ENCODE measurements at places on chromosomes 7 and 10.

GRCh38 chr10:117503244-117504205 lies 39.0 kb upstream of the EMX2 start:
- no peak for DNase-seq

GRCh38 chr7:42883950-42884349 lies 27.9 kb downstream of the C7orf25 start:
- DNase-seq = peak; percentile 24

DNA sequence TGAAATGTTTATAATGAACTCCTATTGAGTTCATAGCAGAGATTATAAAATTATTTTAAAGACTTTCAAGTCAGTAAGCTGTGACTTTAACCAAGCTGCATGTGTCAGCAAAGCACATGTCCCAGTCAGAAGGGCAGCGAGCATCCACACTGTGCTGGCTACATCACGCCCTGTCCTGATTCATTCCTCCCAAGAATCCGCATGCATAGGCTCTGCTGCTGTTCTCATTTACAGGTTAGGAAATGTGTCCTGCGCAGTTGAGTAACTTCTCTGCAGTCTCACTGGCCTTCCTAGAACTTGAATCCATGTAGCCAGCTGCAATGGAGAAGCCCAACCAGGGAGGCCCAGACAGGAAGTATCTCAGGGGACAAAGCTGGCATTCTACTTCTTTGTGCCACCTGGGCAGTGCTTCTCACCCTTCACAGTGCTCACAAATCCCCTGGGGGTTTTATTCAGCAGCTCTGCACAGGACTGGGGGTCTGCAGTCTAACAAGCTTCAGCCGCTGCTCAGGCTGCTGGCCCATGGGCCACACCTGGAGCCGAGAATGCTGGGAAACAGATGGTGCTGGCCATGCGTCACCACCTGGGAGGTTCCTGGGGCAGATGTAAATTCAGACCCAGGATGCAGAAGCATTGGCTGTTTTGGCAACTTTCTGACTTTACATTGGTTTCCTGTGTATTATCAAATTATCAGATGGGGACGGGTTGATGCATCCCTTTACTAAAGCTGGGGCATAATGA lies 192.8 kb upstream of the GDF10 start:
- no peak for DNase-seq

GRCh38 chr10:32454148-32454547 lies 8.2 kb downstream of the CCDC7 start:
- no peak for DNase-seq

GRCh38 chr7:9752033-9752432 lies 1221.6 kb upstream of the PHF14 start:
- DNase-seq = no peak

DNA sequence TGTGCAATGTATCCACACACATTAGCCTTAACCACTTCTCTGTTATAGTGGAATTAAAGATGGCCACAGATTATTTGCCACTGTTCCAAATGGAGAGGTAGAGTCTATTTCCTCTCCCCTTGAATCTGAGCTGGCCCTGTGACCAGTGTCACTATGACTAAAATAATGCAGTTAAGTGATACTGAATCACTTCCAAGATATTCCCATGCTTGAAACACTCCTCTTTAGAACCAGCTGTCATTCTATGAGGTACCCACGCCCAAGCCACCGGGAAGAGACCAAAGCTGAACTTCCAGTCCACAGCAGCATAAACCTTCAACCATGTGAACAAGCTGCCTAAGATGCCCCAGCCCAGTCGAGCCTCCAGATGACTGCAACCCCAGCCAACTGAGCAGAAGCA lies 2.1 kb upstream of the DHX32 start:
- DNase-seq = no peak

DNA sequence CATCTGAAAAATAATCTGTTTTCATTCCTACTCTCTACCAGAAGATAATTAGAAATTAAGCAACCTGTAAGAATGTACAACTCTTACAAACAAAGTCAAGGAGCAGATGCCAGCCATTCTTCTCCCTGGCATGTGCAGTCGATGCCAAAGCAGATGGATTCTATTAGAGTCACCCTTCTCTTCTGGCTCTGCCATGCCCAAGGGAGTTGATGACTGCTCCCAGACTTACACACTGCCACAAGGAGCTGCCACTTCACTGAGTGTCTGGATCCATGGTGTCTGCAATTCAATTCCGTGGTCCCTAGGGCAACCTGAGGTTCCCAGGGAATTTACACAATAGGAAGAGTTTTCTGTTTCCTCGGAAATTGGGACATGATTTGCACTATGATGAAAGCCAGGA lies 89.1 kb upstream of the IFRD1 start:
- no peak for DNase-seq

GRCh38 chr10:76946270-76946669 lies 691.3 kb downstream of the KCNMA1 start:
- no peak for DNase-seq

- no peak for DNase-seq
Observed at GRCh38 chr7:132087421-132087820, 488.8 kb downstream of the PLXNA4 start.

- DNase-seq = no peak
Observed at GRCh38 chr10:37588299-37588698, 269.1 kb downstream of the ZNF248 start.

- DNase-seq = peak; percentile 88
Observed at GRCh38 chr7:82319674-82320118, 123.9 kb downstream of the CACNA2D1 start.

Measured in astrocyte of the spinal cord (primary cell).